ENCODE measurements at places on chromosomes 13 and 19. TPM values are rescaled to one million over a fixed set of nuclear protein-coding genes. Genes with fewer than 3 reads are reported as not detected.

DNA sequence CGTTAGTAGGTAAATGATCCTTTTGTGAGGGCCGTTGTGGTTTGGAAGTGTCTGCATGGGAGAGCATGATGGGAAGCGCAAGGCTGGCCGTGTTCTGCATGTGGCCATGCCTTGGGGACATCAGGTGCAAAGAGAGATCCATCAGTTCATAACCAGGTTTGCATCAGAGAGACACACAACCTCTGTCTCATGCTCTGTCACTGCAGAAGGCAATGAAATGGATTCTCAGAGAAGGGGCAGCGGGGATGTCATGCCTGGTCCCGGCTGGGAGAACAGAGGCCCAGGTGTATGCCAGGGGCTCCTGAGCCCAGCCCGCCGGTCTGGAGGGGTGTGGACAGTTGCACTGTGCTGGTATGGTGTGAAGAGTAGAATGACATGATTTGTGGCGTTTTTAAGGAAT is 60.2 kb downstream of the GGACT start:
- peak; percentile 40 for DNase-seq
- peaks cover 9% of the 10 kb centered on the region for H3K4me1 ChIP-seq
- H3K27me3 ChIP-seq, result no peaks in the 10 kb centered on the region
- peaks cover 32% of the 10 kb centered on the region for H3K36me3 ChIP-seq
- no peak overlapping the region for H3K27ac ChIP-seq

- H3K36me3 ChIP-seq, result no peaks in the 10 kb centered on the region
- no peak for DNase-seq
- no peak overlapping the region for H3K4me3 ChIP-seq
- no peaks in the 10 kb centered on the region for H3K4me1 ChIP-seq
- H3K27me3 ChIP-seq, result no peaks in the 10 kb centered on the region
- H3K27ac ChIP-seq, result no peak overlapping the region
Measured at GRCh38 chr13:54980651-54981050, 1952.0 kb downstream of the OLFM4 start.

DNA sequence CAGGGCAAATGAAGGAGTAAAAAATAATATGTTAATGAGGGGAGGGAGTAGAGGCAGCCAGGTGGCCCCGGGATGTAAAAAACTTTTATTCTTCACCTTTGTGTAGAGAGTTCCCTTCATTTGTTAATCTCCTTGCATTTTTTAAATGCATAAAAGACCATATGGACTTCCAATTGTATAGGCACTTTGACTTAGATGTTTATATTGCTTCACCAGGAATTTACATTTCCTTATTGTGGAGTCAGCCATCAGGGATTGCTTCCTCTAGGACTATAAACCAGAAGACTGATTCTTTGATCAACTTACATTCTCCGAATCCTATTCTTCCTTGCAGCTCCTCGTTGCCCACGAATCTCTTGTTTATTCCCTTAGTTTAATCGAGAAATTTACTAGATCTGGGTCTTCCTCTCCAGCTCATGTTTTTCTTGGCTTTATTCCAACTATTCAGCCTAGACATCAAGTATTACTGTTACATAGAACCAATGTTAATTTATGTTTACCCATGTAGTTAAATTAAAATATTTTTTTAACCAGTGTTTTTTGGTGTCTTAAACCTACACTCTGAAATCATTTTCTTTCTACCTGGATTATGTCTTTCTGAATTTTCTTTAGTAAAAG is 1187.0 kb upstream of the SLC10A2 start:
- H3K4me1 ChIP-seq, result no peaks in the 10 kb centered on the region
- no peak overlapping the region for H3K27ac ChIP-seq
- H3K36me3 ChIP-seq, result no peaks in the 10 kb centered on the region
- H3K4me3 ChIP-seq, result no peak overlapping the region

DNA sequence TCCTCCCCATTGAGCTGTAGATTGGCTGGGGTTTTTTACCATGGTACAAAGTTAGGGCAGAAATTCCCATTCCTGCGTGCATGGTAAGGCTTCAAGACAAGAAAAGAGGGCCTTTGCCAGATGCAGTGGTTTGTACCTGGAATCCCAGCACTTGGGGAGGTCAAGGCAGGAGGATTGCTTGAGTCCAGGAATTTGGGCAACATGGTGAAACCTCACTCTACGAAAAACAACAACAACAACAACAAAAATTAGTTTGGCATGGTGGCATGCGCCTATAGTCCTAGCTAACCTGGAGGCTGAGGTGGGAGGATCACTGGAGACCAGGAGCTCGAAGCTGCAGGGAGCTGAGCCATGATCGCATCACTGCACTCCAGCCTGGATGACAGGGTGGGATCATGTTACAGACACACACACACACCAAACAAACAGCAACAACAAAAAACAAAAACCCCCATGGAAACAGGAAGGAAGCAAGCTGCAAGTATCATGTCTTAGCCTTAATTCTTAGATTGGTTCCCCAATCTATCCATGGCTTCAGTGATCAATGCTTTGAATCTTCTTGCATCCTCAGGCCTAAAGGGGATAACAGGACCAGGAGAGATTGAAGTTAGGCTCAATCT is 5.5 kb upstream of the WTIP start:
- H3K27ac ChIP-seq, result no peak overlapping the region
- no peaks in the 10 kb centered on the region for H3K4me1 ChIP-seq
- H3K36me3 ChIP-seq, result peaks cover 17% of the 10 kb centered on the region
- no peak for DNase-seq
- H3K27me3 ChIP-seq, result no peaks in the 10 kb centered on the region

DNA sequence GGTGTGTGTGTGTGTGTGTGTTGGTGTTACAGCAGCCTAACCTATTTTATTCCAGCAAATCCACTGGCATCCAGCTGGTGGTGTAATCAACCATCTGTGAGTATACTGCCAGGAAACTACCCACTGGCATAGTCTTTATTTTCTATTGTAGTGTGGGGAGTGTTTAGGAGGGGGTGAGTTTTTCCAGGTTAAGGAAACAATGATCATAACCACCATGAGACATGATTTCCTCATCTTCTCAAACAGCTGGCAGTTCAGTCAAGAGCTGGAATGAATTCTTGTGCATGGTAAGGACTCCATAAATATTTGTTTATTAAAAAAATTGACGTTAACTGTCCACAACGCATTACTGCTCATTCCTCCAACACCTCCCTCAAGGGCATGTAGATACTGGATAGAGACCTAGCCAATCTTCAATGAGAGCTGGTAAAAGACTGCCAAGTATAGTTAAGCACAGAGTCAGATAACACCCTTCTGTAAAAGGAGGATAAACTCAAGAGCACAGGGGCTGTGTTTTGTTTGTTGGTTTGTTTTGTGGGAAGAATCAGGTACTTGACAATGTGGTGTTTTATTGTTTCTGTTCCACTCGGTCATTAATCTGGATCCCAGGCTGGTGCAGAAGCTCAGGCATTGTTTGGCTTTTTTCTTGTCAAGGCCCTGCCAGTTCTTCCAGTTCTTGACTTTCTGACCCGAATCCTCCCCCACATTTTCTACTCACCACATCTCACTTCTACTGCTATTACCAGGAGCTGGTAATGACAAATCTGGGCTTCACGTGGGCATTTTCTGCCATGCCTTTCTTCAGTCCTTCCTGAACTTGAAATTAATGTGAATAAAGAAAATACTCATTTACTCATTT is 31.6 kb upstream of the SLC46A3 start:
- no peak for DNase-seq
- no peaks in the 10 kb centered on the region for H3K4me1 ChIP-seq

Gene C13orf42
- not detected for total RNA-seq

Gene ABHD13
- total RNA-seq, result 12.0 TPM

Gene FSD1
- 26.3 TPM for total RNA-seq

Gene KIR3DL2
- not detected for total RNA-seq

Gene HRC
- total RNA-seq, result 3.2 TPM
